ENCODE measurements at places on chromosomes 16 and 17. TPM values are rescaled to one million over a fixed set of nuclear protein-coding genes. Genes with fewer than 3 reads are reported as not detected.

- DNase-seq, result no peak
These were observed 47.6 kb downstream of the FZD2 start for GRCh38 chr17:44604768-44605485.

GRCh38 chr17:81537343-81537855 is 9.2 kb downstream of the FSCN2 start:
- DNase-seq, result peak; percentile 33

DNA sequence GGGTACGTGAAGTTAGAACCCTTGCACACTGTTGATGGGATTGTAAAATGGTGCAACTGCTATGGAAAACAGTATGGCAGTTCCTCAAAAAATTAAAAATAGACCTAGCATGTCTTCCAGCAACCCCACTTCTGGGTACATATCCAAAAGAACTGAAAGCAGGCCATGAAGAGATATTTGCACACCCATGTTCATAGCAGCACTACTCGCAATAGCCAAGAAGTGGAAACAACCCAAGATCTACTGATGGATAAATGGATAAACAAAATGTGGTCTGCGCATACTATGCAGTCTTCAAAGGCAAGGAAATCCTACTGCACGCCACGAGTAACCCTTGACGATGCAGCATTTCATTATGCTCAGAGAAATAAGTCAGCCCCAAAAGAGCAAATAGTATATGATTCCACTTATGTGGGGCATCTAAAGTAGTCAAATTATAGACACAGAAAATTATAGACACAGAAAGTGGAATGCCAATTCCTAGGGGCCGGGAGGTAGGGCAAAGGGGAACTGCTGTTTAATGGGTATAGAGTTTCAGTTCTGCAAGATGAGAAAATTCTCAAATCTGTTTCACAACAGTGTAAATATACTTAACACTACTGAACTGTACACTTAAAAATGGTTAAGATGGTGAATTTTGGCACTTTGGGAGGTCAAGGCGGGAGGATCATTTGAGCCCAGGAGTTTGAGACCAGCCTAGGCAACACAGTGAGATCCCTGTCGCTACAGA is 17.2 kb downstream of the CORO7 start:
- DNase-seq, result no peak

GRCh38 chr17:80146121-80147034 is 550 bp downstream of the EIF4A3 start:
- DNase-seq, result peak; percentile 20

The MFAP4 gene
- total RNA-seq, result not detected

All from PC-3 (cell line).